NCI-H187 treated with DMSO at 0.1 percent for 48 hours (cell line): ENCODE measurements at places on chromosomes 2 and 18.

- DNase-seq: no peak
Measured at GRCh38 chr2:132515010-132515409, 98.4 kb downstream of the GPR39 start.

DNA sequence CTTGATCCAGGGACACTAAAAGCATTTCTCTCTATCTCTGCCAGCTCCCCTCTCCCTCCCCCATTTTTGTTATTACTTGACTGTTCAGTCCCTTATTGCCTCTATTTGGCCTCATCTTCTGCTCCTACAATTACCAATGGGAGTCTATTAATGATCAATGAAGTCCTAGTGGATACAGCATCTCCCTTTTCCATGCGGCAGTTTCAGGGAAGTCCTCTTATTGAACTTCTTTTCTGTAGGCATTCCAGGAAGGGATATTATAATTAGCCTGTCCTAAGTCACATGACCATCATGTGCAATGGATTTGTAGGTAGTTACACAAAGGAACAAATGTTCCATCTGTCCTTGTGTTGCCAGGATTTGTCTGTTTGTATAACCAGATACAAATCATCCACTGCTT is 495.1 kb upstream of the CNTNAP5 start:
- DNase-seq: no peak

DNA sequence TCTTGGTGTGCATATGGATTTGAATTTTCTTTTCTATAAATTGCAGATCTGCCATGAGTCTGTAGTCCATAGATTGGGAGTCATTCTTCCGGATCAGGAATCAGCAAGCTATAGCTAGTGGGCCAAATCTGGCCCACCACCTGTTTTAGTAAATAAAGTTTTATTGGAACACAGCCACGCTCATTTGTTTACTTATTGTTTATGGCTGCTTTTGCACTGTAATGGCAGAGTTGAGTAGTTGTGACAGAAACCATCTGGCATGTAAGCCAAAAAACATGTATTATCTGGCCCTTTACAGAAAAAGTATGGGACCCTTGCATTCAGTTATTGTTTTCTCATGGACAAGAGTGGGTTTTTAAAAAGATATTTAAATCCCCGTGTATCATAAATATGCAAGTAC is 191.2 kb downstream of the LRRTM1 start:
- DNase-seq: no peak

GRCh38 chr2:158047156-158047611 is 54.5 kb upstream of the UPP2 start:
- no peak for DNase-seq

GRCh38 chr2:62568074-62568473 is 62.1 kb upstream of the TMEM17 start:
- no peak for DNase-seq

DNA sequence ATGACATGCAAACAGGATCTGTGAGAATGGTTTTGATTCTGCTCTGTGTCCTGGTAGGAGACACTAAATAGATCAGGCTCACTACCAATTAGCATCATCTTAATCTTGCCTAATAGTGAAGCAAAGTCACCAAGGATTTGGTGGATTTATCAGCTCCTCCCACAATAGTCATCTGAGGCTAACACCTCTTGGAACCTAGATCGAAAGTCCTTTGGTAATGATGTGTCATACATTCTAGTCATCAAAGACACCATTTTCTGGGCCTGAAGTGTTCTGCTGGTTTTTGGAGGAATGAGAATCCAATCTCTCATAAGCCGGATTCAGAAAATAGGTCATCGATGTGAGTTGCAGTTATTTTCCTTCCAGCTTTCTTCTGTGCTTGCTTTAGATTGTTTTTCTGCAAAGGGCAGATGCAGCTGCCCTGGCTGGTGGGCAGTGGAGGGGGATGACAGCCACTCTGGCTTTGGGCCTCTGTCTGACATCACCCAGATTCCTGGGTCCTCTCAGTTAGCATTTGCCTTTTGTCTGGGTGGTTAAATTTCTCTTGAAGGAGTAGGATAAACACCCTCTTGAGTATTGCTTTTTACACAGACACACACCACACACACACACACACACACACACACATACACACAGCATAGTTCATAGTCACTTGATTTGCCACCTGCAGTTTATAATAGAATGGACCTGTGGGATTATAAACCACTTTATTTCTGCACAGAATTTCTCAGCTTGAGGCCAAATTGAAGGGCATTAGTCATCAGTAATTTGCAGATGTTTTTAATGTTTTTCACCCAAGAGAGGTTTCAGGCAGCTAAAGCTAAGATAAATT is at the start of gene MYO3B:
Gene MYO3B (plus strand): TSS at position 198 of the 832 bp plus-strand sequence. CDS start 141 bp downstream, at position 339.
- DNase-seq: no peak

- DNase-seq: no peak
Measured at GRCh38 chr18:36942264-36942663, 113.3 kb downstream of the KIAA1328 start.

GRCh38 chr2:120509991-120510735 is 164.2 kb downstream of the INHBB start:
- no peak for DNase-seq

- no peak for DNase-seq
Measured at GRCh38 chr2:232927793-232928550, 57.9 kb downstream of the SNORC start.

DNA sequence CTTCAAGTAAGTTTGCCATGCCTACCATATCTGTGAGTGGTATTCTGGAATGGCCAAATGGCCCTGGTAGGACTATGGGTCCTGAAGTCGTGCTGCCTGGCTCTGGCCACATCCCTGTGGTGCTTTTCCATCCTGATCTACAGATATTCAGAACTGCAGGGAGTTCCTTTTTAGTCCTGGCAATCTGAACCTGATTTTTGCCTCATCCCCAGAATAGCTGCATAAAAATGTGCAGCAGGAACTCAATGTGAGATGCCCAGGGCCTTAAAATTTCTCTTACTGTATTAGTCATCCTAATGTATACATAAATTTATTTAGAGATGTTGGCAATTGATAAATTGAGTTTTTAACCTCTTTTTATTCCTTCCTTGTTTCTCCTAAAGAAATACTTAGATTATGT is 5.3 kb downstream of the SERPINB13 start:
- no peak for DNase-seq

- DNase-seq: no peak
Measured at GRCh38 chr18:63823516-63824219, 48.5 kb downstream of the SERPINB7 start.

DNA sequence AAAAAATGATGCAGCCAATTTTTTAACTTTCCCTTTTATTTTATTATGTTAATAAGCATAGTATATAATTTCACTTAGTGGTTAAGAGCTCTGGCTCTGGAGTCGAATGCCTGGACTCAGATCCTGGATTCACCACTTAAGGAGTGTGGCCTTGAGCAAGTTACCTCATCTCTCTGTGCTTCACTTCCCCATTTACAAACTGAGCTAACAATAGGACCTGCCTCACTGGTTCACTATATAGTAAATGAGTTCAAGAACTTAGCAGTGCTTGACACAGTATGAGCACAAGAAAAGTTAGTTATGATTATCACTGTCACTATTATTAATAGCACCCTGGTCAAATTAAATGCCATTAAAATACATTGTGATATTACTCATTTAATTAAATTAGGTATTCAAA is 30.6 kb downstream of the SCN3A start:
- DNase-seq: no peak

DNA sequence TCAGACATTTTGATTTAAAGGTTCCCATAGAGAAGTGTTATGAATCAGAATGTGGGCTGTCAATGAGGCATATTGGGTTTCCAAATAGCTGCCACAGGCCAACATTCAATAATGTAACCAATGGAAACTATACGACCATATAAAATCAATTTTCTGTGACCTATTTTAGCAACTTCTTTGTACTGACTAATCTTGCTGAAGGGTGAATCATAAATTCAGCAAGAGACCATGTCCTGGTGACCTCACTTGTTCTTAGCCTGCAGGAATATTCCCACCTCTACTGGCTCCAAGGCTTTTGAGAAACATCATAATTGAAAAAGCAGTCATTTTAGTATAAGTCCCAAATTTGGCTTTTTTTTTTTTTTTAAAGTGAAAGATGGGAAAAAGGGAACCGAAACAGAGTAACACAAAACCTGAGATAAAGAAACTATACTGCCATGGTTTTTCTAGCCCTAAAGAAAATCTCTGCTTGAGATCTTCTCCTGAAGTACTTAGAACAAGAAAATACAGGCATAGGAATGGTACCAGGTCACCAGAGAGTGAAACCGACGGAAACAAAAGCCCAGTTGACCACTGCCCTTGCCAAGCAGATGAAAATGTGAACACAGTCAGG is 32.1 kb downstream of the PLEKHM3 start:
- no peak for DNase-seq

DNA sequence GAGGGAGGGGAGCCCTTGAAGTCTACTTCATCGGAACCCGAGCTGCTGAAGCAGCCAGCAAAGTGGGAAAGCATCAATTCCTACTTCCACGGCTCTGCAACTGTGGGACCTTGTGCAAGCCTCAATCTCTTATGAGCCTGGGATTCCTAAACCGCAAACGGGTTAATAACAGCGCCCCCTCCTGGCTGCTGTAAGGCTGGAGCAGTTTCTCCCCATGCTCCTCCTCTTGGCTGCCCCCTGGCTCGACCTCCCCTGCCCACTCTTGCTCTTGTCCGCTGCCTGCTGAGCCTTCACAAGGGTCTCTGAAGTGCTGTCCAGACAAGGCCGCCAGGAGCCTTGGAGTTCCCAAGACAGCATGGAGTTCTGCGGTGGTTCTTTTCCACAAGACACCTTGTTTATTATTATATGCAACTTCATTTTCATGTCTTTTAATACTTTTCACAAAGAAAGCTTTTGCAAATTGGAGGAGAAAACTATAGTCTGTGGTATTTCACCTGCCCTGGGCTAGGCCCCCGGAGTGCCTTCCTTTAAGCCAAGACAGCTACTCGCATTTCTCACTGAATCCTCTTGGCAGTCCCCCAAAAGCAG is 157.2 kb downstream of the DDX1 start:
- no peak for DNase-seq

GRCh38 chr2:237819231-237819630 is 20.7 kb downstream of the RBM44 start:
- DNase-seq: no peak

DNA sequence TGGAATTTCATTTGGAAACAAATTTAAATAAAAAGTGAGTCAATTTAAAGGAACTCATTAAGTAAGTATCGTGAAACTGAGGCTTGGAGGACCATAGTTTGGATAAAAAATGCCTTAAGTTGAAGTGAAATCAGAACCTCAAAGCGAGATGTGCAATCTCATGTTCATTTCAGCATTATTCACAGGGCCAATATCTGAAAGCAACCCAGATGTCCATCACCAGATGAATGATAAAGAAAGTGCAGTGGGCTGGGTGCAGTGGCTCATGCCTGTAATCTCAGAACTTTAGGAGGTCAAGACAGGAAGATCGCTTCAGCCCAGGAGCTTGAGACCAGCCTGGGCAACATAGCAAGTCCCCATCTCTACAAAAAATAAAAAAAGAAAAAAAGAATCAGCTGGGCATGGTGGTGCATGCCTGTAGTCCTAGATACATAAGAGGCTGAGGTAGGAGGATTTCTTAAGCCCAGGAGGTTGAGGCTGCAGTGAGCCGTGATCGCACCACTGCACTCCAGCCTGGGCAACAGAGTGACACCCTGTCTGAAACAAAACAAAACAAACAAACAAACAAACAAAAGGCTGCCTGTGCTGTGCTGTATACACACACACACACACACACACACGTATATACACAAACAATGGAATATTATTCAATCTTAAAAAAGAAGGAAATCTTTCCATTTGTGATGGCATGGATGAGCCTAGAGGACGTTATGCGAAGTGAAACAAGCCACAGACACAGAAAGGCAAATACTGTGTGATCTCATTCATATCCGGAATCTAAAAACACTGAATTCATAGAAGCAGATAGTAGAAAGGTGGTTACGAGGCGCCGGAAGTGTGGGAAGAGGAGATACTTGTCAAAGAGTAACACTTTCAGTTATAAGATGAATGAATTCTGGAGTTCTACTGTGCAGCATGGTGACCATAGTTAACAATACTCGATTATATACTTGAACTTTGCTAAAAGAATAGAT is 14.5 kb downstream of the SH3RF3 start:
- DNase-seq: no peak

DNA sequence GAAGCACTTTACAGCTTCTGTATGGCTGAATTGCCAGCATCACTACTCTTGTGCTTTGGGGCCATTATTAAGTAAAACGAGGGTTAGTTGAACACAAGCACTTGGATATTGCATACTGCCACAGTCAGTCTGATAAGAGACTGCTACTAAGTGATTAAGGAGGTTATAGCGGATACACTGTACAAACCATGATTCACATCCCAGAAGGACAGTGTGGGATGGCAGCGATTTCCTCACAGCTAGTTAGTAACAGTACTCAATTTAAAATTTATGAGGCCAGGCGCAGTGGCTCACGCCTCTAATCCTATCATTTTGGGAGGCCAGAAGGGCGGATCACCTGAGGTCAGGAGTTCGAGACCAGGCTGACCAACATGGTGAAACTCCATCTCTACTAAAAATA is 2.6 kb upstream of the BMPR2 start:
- DNase-seq: no peak

DNA sequence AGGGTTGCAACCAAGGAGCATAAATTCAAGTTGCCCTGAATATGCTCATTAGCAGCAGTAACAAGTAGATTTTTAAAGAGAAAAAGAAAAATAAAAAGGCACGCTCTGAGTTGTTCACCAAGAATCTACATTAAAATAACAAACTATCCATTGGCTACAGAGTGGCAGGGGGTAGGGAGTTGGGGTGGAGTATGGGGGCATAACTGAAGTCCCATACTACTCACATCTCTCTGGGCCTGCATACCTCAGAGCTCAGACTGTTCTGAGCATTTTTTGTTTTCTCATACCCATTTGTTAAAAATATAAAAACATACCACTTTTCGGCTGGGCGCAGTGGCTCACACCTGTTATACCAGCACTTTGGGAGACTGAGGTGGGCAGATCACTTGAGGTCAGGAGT is 31.4 kb downstream of the ORC4 start:
- DNase-seq: no peak

GRCh38 chr2:72911256-72911655 is 6.1 kb upstream of the EMX1 start:
- DNase-seq: no peak

GRCh38 chr2:32652555-32653209 is 24.8 kb downstream of the TTC27 start:
- peak; percentile 22 for DNase-seq

DNA sequence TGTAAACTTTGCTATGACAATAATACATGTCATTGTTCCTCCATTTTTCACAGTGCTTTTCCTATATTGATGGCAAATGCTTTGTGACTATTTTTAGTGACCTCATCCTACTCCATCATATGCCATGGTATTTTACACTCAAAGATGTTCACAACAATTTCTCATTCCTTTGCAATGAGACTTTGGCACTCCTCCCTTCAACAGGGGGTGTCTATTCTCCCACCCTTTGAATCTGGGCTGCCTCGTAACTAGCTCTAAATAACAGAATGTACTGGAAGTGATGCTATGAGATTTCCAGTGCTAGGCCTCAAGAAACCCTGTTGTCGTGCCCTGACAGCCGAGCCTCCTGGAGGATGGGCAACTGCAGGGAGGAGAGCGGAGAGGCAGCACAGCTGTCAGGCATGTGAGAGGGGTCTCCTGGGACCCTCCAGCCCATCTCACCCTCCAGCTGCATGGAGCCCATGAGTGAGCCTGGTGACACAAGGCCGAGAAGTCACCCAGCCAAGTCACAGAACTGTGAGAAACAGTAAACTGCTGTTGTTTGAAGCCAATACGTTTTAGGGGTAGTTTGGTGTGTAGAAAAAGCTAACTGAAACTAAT is 103.1 kb upstream of the APCDD1 start:
- no peak for DNase-seq

GRCh38 chr18:67519592-67519991 is 3.1 kb upstream of the DSEL start:
- no peak for DNase-seq
